Activated CD4-positive, CD25-positive, alpha-beta regulatory T cell treated with anti-CD3 and anti-CD28 coated beads, Interleukin-2, amount 50 U/mL, for 72 hours (primary cell): ENCODE measurements at places on chromosomes 4 and X.

- DNase-seq, result no peak
Observed at GRCh38 chr4:9962611-9963314, 58.5 kb downstream of the SLC2A9 start.

DNA sequence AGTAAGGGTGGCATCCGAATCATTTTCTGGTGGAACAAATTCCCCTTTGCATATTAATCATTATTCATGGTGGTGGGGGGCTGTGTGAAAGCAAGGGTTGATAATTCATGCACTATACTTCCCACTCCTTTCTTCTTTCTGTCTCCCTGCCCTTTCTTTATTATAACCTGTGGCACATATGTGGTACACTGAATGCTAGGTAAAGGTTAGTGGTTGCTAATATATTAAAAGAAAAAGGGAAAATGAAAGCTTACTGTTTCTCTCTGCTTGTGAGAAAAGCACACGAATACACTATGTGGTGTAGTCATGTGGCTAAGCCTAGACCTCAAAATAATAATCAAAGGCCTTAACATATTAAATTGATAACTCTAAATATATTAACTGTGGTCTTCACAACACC is 178.4 kb upstream of the RPS6KA3 start:
- no peak for DNase-seq

GRCh38 chr4:81688085-81688484 is 216.4 kb upstream of the RASGEF1B start:
- DNase-seq, result no peak

GRCh38 chrX:111040377-111041017 is 55.5 kb upstream of the PAK3 start:
- no peak for DNase-seq

GRCh38 chr4:24856586-24856985 is 56.3 kb downstream of the CCDC149 start:
- no peak for DNase-seq

DNA sequence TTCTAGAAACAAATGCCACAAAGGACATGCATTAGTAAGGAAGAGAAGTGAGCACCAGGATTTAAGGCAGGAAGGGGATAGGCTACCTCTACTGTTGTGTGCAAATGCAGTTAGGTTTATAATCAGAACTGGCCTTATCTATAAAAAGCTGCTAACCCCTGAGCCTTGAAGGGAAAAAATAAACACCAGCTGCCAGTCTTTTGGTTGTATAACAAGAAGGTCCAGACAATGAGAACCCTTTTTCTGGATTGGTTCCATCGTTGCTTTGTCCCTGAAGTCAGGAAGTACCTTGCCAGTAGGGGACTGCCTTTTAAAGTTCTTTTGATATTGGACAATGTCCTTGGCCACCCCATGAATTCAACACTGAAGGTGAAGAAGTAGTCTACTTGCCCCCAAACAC is 126.7 kb upstream of the OTUD4 start:
- no peak for DNase-seq

- DNase-seq, result peak; percentile 73
Observed at GRCh38 chrX:48891402-48892288, 5.9 kb downstream of the TIMM17B start.

- DNase-seq, result no peak
Observed at GRCh38 chr4:110487873-110488272, 11.9 kb downstream of the ENPEP start.

GRCh38 chr4:2535376-2536192 is 863 bp upstream of the FAM193A start:
- peak; percentile 60 for DNase-seq

GRCh38 chrX:130118441-130119311 is 8.4 kb upstream of the ELF4 start:
- no peak for DNase-seq

- no peak for DNase-seq
Observed at GRCh38 chrX:44915361-44915868, 42.4 kb downstream of the KDM6A start.

DNA sequence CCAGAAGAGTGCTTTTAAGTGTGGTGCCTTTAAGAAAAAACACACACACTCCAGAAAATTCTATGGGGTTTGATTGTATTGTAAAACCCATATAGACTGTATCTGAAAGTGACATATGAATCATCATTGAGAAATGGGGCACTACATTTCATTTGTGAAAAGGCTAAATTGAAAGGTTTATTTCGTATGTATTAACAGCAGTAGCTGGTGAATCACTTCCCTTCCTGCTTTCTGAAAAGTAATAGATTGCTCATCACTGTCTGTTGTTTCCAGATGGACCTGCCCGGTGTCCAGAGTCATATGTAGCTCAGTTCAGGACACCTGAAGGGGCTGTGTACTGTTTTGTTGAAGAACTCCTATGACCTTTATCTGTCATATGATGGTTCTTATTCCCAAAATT is 28.1 kb upstream of the HPRT1 start:
- DNase-seq, result no peak

GRCh38 chrX:74458736-74459135 is 37.4 kb downstream of the SLC16A2 start:
- no peak for DNase-seq

GRCh38 chr4:40515398-40516293 is 114.0 kb downstream of the RBM47 start:
- no peak for DNase-seq

DNA sequence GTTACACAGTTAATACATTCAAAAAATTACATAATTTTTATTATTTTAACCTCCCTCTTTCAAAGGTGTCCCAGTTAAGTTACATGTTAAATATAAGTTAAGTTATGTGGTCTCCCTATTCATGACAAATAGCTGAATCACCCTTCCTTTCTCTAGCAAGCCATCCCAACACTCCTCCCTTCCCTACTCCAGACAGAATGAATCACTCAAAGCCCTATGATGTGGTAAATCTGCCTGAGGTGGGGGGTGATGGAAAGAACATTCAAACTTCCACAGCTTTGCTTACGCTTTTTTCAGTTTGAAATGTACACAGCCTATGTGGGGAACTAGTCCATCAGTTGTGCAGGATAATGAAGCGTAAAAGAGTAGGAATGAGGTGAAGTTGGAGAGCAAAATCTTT is 90.2 kb downstream of the CXCL13 start:
- no peak for DNase-seq

GRCh38 chr4:141081921-141082395 is 51.3 kb downstream of the RNF150 start:
- no peak for DNase-seq

GRCh38 chr4:153260132-153260531 is 55.9 kb downstream of the TRIM2 start:
- no peak for DNase-seq

GRCh38 chr4:41969671-41970070 is 11.9 kb upstream of the DCAF4L1 start:
- no peak for DNase-seq

DNA sequence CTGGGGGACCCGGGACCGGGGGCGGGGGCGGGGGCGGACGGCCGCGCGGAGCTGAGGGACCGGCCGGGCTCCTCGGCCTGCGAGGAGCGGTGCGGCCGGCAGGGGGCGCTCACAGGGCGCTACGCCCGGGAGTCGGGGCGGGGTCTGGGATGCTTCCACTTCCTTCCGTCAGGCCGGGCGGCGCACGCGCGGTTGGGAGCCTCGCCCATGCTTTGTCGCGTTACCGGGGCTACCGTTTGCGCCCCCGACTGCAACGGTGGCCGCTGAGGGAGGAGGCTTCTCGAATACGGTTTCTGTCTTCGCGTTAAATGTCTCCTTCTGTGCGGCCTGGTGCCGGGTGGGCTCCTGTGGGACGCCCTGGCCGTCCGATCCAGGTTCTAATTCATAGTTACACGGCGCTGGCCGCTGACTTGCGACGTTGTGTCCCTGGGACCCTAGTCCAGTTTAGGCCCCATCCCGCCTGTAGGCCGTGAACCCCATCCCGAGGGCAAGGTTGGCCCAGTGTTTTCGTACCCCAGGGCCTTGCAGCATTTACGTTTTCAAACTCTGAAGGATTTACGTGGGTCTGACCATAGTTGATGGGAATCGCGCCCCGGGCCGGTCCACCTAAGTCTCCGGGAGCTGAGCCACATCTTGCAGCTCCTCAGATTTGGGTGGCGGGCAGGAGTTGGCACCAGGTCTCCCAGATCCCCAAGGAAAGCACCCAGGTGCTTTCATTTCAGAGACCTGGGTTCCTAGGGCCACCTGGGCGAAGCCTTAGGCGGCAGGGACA is 549 bp downstream of the MSL3 start:
- DNase-seq, result peak; percentile 89

DNA sequence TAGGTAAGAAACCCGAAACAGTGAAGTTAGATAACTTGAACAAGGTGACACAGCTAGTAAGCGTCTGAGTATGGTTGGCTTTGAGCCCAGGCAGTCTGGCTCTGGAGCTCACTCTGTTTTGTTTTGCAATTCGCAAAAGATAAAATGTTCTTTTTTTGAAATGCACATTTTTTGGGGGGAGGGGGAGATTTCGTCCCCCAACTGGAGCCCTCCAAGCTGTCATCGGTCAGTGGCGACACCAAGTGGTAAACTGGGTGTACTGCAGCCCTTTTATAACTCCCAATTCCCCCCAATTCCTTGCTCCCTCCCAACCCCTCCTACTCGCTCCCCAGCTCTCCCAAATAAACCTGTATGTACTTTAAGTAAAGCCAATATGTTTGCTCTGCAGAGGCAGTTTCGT is 2.8 kb upstream of the CLCN5 start:
- peak; percentile 47 for DNase-seq

- DNase-seq, result no peak
Observed at GRCh38 chrX:119695535-119696050, 2.6 kb upstream of the SEPTIN6 start.

DNA sequence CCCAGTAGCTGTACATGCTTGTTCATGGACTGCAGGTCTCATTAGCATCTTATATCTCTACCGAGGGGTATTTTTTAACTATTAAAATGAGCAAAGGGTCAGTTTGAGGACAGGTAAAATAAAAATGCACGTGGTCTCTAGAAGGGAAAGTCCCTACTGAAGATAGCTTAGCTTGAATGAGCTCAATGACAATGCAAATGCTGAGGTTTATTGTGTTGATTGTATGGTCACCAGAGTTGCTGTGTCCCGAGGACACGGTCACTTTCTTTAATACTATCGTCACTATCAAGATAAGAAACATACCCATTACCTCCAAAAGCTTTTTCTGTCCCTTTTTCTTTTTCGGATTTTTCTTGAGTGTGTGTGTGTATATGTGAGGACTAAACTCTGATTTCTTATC is 250.5 kb upstream of the PRKX start:
- no peak for DNase-seq

- DNase-seq, result no peak
Observed at GRCh38 chrX:5852941-5853340, 375.7 kb downstream of the NLGN4X start.

GRCh38 chrX:643911-644303 is 13.3 kb downstream of the SHOX start:
- no peak for DNase-seq

DNA sequence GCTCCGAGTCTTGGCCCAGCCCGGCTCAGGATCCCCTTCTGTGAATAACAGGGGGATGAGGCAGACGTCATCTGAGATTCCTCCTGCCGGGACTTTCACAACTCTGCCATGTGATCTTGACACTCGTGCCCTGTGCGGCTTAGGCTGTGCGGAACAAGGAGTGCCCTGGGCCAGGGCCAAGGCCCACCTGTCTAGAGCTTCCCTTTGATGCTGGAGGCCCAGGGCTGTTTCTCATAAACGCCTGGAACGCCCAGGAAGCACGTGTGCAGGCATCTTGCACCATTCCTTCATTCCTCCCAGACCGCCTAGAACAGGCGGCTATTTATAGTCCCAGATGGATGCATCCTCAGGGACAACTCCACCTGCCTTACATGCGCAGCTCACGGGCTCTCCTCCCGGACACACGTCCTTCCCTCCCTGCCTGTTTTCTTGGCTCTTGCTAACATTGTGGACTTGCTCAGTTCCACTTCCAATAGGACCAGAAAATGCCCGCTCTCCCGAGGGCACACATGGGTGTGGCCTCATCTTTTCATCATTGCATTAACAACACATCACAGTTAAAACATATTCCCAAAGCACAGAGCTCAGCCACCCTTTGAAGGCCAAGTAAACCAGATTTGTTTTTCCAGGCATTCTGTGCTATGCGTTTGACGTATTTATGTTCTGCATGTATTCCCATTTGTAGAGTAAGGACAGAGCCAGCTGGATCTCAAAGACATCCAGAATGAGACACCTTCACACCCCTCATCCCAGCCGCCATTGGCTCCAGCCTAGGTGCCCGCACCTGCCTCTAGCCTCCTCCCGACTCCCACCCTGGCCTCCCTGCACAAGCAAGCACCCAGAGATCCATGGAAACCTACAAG is 57.2 kb downstream of the ABLIM2 start:
- no peak for DNase-seq

GRCh38 chrX:118325453-118325852 is 20.5 kb upstream of the WDR44 start:
- DNase-seq, result no peak

GRCh38 chr4:169621731-169622492 is 1.5 kb downstream of the CLCN3 start:
- DNase-seq, result no peak

- DNase-seq, result no peak
Observed at GRCh38 chrX:154459832-154460231, 1.8 kb downstream of the PLXNA3 start.

DNA sequence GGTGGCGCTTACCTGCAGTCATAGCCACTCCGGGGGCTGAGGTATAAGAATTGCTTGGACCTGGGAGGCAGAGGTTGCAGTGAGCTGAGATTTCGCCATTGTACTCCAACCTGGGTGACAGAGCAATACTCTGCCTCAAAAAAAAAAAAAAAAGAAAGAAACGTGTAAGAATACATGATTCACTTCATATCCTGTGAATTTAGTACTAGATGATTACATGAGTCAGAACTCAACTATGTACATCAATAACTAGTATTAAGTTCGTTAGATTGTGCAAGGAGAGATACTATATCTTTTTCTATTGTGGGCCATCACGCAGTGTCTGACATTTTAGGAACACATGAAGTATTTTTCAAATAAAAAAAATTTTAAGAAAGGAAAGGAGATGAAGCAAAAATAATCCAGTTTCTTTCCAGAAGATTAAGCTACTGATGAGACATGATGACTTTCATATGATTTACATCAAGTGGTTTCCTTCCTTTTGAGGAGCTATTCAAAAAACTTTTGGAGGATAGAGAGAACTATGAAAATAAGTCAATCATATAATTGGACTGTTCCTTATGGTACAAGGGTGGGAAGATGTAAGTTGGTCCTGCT is 64.7 kb upstream of the EXOC1L start:
- no peak for DNase-seq

- no peak for DNase-seq
Observed at GRCh38 chrX:14026121-14026520, 3.6 kb downstream of the GEMIN8 start.
